ENCODE measurements at places on chromosomes 6 and 20.

- DNase-seq = peak; percentile 99
Measured at GRCh38 chr6:113496166-113496565, 361.0 kb upstream of the MARCKS start.

- no peak for DNase-seq
Measured at GRCh38 chr20:56229812-56230211, 18.7 kb upstream of the MC3R start.

DNA sequence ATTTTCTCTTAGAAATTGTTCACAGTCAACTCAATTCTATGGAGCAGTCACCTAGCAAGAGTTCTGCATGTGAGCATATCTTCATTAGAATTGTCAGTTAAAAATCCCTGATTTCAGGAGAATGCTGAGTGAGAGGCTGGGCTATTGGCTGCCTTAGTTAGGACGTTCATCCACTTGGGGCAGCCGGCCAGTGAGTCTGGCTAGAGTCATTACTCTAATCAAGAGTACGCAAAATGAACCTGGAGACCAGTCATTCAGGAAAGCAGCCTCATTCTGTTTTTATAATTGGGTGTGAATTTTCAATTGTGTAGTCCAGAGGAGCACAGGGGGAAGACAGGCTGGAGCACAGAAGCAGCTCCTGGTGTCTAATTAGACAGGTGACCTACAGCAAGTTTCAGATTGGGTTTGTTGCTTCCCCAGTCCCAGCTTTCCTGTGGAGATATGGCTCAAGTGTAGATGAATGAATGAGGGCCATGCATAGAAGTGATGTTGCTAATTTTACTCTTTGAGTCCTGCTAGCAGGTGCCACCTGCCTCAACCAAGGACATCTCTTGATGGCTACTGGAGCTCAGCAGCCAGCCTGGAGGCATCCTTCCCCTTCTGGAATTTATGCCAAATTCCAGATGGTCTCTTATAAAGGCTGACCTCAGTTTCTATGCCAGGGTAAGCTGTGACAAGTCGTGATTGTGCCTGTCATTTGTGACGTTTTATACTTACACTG is 265.7 kb downstream of the NKAIN2 start:
- DNase-seq = no peak

GRCh38 chr6:56687551-56687950 is 44.9 kb upstream of the DST start:
- no peak for DNase-seq

GRCh38 chr20:20273286-20273685 is 94.6 kb upstream of the INSM1 start:
- DNase-seq = no peak

DNA sequence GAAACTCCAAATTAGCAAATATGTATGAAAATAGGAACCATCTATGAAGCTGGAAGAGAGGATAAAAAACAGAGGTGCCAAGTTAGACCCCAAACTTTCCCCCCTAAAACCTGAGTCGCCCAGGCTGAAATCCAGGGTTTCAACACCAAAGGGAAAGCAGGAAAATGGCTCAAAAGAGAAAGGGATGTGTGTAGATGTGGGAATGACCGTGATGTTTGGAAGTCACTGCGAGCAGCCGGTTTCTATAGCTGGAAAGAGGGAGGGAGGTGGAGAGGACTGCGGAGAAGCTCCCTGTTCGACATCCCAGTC is 4.5 kb downstream of the RING1 start:
- DNase-seq = no peak

- peak; percentile 53 for DNase-seq
Measured at GRCh38 chr6:135423649-135424128, 73.9 kb downstream of the AHI1 start.

GRCh38 chr6:155245831-155246230 is 18.0 kb upstream of the CLDN20 start:
- DNase-seq = no peak

- no peak for DNase-seq
Measured at GRCh38 chr20:39338469-39339376, 376.6 kb downstream of the DHX35 start.

DNA sequence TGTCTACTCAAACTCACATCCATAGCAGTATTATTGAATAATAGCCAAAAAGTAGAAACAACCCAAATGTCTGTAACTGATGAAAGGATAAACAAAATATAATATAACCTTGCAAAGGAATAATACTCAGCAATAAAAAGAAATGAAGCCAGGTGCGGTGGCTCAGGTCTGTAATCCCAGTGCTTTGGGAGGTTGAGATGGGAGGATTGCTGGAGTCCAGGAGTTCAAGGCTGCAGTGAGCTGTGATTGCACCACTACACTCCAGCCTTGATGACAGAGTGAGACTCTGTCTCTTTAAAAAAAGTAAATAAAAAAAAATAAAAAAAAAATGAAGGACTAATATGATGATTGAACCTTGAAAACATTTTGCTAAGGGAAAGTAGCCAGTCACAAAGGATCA is 22.1 kb upstream of the KIF16B start:
- no peak for DNase-seq

GRCh38 chr6:31305703-31306219 is 33.9 kb upstream of the HLA-C start:
- DNase-seq = no peak

GRCh38 chr6:43621078-43621835 is 7.8 kb downstream of the GTPBP2 start:
- DNase-seq = no peak

GRCh38 chr20:37525810-37526209 is 1.9 kb downstream of the BLCAP start:
- DNase-seq = no peak

DNA sequence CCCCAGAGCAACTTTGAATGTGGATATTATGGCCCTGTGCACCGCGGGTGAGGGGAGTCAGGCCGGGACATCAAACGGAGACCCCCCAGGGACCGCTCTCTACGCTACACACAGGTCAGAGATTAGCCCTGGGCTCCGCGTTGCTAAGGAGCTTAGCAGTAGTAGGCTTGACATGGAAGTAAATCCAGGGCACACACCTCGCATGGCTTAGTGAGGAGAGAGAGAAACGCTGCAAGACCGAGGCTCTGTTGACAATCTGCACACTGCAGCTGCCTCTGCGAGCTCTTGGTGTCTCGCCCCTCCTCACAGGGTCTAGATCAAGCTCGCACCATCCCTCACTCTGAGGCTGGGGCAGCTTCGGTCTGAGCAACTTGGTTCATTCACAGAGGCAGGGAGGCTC is 116.1 kb upstream of the CDH4 start:
- DNase-seq = no peak

DNA sequence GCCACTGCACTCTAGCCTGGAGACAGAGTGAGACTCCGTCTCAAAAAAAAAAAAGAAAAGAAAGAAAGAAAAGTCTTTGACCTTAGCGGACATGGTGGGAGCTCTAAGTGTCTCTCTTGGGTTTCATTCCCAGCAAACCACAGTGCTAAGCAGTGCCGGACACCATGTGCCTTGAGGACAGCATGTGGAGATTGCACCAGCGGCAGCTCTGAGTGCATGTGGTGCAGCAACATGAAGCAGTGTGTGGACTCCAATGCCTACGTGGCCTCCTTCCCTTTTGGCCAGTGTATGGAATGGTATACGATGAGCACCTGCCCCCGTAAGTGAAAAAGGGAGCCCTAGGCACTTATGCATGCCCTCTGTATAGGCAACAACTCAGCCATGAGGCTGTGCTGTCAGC is 79.4 kb downstream of the GFRA4 start:
- DNase-seq = no peak

- no peak for DNase-seq
Measured at GRCh38 chr6:109328629-109329028, 53.6 kb downstream of the CD164 start.

DNA sequence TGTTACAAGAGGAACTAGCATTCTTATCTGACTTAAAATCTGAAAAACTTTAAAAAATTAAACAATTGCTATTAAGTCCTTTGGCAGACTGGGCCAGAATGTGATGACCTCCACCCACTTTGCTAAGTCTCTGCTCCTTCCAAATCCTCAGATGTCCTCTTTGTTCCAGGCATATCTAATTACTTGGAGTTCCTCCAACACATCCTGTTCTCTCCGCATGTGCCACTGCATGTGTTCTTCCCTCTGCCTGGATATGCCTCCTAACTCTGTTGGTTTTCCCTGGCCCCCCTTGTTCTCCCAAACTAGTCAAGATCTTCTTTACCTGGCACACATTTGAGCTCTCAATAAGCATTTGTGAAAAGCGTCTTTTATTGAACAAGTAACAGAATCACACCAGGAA is 23.1 kb downstream of the ELOVL2 start:
- DNase-seq = no peak

DNA sequence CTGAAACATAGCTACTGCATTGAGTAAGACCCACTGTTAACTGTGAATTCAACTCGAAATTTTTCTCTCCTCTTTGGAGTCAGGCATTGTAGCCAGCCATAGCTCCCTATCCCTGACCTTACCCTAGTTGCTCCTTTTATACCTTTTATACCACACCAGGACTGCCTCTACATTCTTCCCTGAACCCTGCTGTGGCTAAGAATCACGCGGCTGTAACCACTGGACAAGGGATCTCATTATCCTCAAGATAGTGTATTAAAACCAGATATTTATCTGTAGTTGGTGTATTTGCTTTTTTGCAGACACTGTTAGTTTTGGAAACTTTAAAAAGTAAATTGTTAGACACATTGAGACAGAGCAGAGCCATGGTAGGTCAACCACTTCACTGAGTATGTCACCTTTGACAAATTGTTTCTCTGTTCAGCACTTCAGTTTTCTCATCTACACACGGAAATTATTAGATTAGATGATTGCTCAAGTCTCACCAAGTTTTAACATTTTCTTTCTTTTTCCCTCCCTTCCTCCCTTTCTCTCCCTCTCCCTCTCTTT is 171.9 kb upstream of the PRND start:
- no peak for DNase-seq

- no peak for DNase-seq
Measured at GRCh38 chr6:121550491-121551010, 115.1 kb downstream of the GJA1 start.

GRCh38 chr6:170113141-170113540 is 177.7 kb downstream of the DLL1 start:
- DNase-seq = no peak

DNA sequence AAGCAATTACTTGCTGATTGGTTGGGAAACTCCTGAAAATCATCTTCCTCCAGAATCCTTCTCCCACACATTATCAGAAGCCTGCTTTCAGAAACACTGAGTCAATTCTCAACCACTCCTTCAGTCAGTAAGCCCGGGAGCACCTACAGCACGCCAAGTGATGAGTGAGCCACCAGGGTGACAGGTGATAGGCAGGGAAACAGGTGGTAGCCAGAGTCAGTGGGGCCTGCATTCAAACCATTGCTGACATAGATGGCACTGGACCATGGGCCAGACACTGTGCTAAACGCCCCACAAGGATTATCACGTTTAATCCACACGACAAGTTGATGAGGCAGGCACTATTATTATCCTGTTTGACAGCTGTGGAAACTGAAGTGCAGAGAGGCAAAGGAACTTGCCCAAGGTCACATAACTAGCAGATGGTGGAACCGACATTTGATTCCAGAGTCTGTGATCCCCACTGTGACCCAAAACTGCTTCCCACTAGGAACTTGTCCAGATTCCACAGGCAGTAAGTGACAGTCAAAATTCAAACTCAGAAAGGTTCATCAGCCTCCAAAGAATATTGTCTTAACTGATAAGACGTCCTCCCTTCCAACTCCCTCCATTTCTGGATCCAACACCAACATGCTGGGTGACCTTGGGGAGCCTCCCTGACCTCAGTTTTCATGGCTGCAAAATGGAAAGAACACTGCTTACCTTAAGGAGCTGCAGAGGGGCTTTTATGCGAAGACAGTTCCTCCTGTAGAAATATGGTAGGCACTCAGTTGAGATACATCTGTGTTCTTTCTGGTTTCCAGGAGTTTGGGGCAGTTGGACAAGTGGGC is 23.9 kb upstream of the TOP1 start:
- DNase-seq = peak; percentile 63
